ENCODE measurements at places on chromosomes 1 and 21.

DNA sequence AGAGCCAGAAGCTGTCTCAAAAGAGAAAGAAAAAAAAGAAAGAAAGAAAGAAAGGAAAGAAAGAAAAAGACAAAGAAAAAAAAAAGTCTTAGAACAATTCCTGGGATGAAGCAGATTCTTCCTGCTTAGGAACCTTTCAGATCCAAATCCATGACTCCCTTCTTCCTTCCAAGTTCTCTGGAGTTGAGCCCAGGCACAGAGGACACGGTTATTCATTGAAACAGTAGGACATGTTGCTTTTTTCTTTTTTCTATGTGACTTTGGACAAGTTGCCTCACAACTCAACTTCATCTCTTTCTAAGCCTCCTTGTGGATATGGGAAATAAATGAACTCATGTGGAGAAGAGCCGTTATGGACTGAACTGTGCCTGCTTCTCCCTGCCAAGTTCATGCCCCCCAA lies 14.7 kb upstream of the TNFRSF8 start:
- DNase-seq: no peak

GRCh38 chr1:66175098-66175497 lies 358.9 kb upstream of the SGIP1 start:
- DNase-seq: no peak

- DNase-seq: no peak
Measured at GRCh38 chr1:245558069-245558468, 403.3 kb downstream of the KIF26B start.

DNA sequence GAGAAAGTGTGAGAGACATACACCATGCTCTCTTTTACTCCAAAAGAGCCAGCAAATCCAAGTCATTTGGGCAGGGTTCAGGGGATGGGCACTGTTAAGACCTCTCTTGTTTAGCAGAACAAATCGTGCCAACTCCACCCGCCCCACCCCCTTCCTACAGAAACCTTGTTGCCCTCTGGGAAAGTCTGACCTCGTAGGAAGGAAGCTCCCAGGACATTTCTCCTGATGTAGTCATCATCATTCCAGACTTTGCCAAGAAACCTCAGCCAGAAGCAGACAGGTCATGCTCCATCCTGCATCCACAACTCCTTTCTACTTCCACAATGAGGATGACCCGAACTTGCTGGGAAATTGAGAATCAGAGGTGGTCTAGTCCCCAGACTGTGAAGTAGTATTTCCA lies 57.7 kb downstream of the UBE2T start:
- DNase-seq: no peak

DNA sequence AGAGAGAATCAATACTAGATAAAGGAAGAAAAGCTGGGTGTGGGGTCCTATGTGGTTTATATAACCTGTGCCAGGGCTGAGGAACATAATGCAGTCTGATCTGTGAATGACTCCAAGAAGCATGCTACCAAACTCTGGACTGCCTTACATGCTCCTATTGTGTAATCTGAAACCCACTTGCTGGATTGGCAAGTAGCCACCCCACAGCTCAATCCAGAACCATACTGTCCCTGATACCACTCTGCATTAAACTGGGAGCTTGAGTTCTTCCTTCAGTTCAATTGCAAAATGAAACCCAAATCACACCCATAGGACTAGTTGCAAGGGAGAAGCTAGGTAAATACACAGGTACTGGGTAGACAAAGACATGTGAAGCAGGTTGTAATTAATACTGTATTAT lies 115.4 kb upstream of the NEGR1 start:
- no peak for DNase-seq

- DNase-seq: no peak
Measured at GRCh38 chr1:9842073-9842711, 18.4 kb upstream of the CLSTN1 start.

- DNase-seq: no peak
Measured at GRCh38 chr1:54278941-54279422, 79.0 kb downstream of the MRPL37 start.

DNA sequence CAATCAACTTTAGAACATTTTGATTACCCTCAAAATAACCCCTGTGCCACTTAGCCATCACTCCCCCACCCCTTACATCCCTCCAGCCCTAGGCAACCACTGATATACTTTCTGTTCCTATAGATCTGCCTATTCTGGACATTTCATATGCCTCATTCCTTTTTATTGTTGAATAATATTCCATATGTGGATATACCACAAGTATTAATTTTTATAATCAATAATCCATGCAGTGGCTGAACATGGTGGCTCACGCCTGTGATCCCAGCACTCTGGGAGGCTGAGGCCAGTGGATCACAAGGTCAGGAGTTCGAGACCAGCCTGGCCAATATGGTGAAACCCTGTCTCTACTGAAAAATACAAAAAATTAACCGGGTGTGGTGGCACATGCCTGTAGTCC lies 20.1 kb upstream of the MED18 start:
- no peak for DNase-seq

GRCh38 chr1:45302505-45303150 lies 24.1 kb upstream of the HPDL start:
- no peak for DNase-seq

GRCh38 chr1:48775831-48776392 lies 779 bp downstream of the BEND5 start:
- DNase-seq: no peak

- DNase-seq: no peak
Measured at GRCh38 chr1:232193451-232193783, 436.5 kb downstream of the SIPA1L2 start.

- DNase-seq: no peak
Measured at GRCh38 chr1:156368157-156368658, 803 bp upstream of the RHBG start.

- peak; percentile 77 for DNase-seq
Measured at GRCh38 chr1:156149374-156150332, 3.7 kb upstream of the SEMA4A start.

- no peak for DNase-seq
Measured at GRCh38 chr1:8525216-8525557, 207.3 kb downstream of the SLC45A1 start.

DNA sequence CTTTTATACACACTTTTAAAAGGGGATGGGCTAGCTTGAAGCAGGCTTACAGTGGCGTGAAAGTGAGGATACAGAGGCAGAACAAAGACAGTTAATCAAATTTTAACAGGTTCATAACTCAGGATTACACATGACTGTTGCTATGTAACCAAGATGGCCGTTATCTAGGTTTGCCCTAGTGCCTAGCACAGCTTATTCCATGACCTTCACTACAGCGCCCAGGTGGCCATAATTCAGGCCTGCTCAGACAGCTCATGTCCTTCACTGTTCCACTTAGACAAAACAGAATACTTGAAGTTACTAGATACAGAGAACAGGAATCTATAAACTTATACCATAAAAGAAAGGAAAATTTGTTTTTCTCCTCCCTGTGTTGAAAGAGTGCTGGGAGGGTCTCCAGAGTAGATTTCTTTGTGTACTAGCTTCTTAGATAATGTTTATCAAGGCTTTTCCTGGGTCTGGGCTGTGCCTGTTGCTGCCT lies 6.2 kb upstream of the SPRR2F start:
- DNase-seq: no peak

DNA sequence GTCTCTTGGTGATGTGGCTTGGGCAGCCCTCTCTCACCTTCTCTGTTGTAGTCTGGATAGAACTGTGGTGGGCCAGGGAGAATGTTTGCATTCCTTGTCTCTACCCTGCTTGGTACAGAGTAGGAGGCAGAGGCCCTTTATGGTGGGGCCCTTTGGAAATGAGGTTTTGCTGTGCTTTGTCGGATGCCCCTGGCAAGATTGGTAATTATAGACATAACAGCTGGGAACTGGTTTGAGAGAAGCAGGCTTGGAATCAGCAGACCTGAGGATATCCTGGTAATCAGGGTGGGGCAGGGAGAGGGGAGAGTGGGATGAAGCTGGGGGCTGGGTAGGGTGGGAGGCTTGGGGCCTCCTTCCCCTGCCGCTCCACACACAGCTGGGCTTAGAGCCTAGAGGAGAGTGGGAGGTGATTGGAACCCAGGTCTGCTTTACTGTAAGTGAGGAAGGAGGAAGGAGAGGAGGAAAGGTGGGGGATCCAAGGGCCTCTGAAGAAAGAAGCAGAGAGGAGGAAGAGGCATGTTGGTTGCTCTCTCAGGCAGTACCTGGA lies 5.0 kb downstream of the VANGL2 start:
- no peak for DNase-seq

DNA sequence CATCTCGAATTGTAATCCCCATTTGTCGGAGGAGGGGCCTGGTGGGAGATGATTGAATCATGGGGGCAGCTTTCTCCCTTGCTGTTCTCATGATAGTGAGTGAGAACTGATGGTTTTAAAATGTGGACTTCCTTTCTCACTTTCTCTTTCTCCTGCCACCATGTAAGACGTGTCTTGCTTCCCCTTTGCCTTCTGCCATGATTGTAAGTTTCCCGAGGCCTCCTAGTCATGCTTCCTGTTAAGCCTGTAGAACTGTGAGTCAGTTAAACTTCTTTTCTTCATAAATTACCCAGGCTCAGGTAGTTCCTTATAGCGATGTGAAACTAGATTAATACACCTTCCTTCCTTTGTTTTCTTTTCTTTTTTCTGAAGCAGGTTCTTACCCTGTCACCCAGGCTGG lies 13.9 kb downstream of the DNAJC6 start:
- no peak for DNase-seq

DNA sequence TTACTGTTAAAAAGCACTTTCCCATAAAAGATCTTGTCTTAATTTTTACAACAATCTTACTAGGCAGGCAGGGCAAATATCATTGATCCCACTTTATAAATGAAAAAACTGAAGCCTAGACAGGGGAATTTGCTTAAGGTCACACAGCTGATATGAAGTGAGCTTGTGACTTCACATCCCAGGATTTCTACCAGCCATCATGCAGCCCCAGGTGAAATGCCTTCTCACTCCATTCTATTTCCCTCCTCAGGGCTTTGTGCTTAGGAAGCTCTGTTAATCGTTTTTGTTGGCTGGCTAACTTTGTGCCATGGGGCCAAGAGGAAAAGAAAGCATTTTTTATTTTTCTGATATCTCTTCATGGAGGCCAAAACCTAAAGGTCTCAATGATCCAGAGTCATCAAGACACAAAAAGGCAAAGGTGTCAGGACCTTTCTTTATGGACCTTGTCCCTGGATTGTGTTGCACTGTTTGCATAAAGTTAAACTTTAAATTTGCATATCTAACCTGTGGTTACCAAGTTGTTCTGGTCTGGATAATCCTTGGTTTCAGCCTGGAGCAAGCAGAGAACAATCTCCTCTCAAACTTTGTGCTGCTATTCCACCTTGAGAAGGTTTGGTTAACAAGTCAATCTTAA lies 44.8 kb upstream of the ZNF326 start:
- DNase-seq: no peak

DNA sequence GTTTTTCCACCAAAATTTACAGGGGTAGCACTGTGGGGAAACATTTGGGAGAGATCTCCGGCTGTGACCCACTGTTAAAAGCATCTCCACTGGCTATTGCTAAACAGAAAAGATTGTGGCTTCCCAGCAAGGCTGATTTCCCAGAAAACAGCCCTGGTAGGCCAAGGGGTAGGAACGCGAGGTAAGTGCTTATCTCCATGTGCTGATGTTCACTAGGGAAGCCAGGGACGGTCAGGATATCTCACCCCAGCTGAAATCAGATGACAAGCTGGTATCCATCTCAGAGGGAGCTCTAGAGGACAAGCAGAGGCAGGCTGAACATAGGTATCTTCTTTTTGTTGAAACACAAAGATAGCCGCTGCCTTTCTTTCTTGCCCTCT lies 63.6 kb downstream of the MIS18A start:
- DNase-seq: no peak

GRCh38 chr21:38376235-38376634 lies 119.4 kb downstream of the KCNJ15 start:
- no peak for DNase-seq

GRCh38 chr1:147162093-147162492 lies 10.2 kb downstream of the PRKAB2 start:
- no peak for DNase-seq

- DNase-seq: no peak
Measured at GRCh38 chr21:44756423-44757185, 45.0 kb downstream of the UBE2G2 start.

DNA sequence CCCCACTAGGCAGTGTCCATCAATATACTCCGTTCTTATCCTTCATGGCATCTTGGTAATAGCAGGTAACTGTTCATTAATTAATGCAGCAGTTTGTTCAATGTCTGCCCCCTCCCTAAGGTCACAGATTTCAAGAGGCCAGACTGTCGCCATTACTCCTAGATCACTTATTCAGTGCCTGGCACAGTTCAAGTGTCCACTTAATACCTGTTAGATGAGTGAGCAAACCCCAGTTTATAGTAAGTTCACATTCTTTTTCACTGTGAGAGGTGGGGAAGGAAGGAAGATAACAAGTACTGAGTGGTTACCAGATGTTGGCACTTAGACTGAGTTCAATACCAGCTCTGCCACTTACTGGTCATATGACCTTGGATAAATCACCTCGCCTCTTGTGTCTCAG lies 36.4 kb downstream of the OPRD1 start:
- DNase-seq: no peak

DNA sequence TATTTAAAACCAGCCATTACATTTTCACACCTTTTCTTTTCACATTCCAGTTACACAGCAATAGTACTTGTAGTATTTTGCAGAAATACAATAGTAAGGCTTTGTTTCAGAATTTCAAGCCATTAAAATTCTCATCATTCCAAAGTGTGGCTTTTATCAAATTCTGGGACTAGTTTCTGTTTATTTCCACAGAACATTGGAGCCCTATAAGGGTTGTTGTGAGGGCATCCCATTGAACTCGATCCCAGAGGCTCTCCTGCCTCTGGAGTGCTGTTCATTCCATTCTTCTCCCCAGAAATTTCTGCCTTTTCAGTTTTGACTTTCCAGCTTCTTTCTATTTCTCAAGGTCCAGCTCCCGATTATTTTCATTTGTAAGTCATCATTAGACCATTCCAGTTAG lies 645.5 kb downstream of the ADGRL2 start:
- no peak for DNase-seq

GRCh38 chr1:229625071-229625914 lies 629 bp downstream of the TAF5L start:
- DNase-seq: peak; percentile 89

GRCh38 chr1:185969524-185969991 lies 235.4 kb downstream of the HMCN1 start:
- DNase-seq: no peak

DNA sequence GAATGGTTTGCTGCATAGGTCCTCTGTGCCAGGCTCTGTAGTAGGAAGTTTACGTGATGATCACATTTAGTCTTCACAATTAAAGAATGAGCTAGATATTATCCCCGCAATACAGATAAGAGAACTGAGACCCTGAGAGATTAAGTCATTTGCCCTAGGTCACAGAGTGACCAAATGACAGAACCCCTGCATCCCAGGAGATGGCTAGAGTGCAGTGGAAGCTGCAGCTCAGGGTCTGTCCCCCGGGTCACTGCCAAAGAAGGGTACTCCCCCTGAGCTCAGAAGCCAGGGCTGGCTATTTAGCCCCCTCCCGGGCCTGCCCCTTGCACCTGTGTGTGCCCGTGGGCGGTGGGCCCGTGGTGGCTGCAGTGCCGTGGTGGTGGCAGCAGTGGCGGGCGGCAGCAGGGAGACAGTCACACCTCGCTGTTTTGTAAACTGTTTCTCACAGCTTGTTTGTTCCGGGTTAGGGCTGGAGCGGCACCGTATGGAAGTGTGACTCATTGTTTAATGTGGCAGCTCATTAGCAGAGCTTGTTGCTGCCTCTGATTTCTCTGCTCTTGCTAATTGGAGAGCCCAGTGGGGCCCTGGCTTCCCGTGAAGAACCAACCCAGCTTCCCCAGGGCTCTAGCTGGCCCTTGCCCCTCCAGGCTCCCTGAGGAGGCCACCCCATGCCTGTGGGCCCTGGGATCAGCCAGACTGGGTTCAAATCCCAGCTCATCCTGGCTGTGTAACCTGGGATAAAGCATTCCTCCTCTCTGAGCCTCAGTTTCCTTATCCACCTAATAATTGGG lies 19.3 kb upstream of the FOXO6 start:
- DNase-seq: no peak

GRCh38 chr21:37028570-37028969 lies 22.1 kb downstream of the RIPPLY3 start:
- no peak for DNase-seq
